ENCODE measurements at places on chromosomes 16 and 17.
A peak's percentile ranks its signal among the peaks of the same experiment; 100 is the strongest.

DNA sequence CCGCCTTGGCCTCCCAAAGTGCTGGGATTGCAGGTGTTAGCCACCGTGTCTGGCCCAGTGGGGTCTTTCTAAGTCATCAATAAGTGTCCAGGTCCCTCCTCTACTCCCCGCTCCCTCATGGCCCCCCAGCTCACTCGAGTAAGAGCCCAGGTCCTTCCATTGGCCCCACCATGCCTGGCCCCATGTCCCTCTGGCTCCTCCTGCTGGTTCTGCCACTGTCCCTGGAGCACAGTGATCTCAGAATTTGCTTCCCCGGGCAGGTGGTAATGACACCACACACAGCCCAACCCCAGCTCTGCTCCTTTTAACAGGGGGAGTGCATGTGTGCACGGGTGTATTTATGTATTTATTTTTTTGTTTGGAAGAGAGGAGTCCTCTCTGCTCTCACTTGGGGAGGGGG is 19.6 kb downstream of the MGAT5B start:
- peak; percentile 20 for DNase-seq

DNA sequence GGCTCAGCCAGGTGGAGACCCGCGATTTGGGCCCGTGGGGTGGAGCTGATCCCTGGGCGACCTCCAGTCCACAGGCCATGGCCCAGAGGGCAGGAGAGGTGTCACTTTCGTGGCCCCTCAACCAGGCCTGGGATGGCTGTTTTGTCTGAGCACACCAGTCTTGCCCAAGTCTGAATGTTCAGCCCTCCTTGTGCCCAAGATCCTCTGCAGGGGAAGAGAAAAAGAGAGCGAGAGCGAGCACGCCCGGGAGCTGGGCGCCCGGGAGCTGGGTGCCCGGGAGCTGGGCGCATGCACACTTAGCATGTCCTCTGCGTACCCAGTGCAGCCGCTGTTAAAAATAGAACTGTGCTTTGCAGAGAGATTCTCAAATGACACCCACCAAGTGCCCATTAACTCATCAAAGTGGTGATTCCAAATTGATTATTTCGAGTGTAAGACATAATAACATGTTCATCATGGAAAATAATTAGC is 403.3 kb upstream of the TNRC6C start:
- DNase-seq: no peak

DNA sequence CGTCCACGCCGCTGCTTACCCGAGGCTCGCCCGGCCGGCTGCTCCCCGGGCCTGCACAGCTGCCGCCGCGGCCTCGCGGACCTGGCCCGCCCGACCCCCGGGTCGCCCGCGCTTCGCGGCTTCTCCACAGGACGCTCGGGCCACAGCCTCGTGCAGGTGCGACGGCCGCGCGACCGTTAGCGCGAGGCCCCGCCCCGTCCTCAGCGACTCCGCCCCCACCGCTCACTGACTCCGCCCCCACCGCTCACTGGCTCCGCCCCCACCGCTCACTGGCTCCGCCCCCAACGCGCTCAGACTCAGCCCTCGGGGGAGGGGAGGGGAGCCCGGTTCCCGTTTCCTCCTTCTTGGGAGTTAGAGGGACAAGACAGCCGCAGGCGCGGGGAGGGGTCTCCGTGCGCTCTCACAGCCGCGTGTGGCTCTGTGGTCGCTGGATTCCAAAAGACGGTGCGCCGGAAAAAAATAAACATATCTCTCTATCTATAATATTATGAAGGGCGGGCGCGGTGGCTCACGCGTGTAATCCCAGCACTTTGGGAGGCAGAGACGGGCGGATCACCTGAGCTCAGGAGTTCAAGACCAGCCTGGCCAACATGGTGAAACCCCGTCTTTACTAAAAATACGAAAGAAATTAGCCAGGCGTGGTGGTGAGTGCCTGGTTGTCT is at the start of gene MEIOB:
Gene MEIOB, minus strand, starts transcription at position 191 of the 662 bp plus-strand sequence. CDS start 3,989 bp downstream, outside the sequence.
- DNase-seq: peak; percentile 52

- DNase-seq: no peak
Measured at GRCh38 chr16:5895976-5896375, 798.4 kb upstream of the EEF2KMT start.

DNA sequence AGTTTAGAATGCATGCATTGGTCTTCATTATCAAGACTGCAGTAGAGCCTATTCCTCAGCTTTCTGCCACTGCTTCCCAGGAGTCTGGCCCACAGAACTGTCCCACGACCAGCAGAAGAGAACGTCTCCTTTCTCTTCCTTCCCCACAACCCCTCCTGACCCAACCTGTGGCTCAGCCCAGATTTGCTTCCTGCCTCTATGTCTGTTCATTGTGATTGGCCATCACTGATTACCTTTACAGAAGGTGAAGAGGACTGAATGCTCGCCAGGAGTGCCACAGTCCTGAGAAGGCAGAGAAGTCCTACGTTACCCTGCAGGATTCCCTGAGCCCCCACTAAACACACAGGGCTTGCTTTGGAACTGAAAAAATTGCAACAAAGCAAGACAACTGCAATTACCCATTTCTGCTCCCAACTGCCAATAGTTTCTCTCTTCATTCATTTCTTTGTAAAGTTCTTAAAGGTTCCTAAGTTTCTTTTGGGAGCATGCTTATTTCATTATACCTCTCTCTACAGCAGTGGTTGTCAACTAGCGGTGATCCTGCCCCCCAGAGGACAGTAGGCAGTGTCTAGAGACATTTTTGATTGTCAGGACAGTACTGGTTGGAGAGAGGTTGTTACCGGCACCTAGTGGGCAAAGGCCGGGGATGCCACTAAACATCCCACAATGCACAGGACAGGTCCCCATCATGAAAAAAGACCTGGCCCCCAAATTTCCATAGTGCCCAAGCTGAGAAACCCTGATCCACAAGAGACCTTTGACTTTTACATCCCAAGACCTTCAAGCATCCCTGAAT is 4.5 kb upstream of the NAT9 start:
- peak; percentile 79 for DNase-seq

DNA sequence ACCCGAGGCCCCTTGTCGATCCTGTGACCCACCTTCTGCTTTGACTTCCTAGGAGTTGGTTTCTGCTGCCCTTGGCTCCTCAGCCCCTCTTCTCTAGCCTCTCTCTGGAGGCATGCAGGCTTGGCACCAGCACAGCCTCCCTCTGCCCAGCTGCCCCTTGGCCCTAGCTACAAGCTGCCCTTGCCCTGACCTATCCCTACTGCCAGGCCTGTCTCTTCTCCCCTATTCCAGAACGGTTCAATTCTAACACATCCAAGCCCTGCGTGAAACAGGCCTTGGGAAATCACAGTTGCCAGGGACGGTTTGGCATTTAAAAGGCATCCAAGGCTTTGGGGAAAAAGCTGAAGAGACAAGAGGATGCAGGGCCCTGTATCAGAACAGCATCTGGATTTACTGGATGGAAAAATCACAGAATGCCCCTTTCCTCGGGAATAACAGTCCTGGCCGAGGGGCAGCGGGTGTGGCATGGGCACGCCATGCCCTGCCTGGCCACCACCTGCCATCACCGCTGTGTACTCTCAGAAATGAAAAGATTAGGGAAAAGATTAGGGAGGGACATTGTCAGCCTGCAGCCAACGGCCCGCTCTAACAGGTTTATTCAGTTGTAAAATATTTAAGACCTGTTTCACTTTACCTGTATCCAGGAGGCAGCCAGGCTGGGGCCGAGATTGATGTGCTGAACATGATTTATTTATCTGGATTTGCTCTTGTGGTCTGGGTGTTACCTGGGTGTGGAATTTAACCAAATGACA is 15.8 kb downstream of the RAI1 start:
- no peak for DNase-seq

GRCh38 chr17:31722251-31723056 is 136.6 kb downstream of the COPRS start:
- DNase-seq: no peak

DNA sequence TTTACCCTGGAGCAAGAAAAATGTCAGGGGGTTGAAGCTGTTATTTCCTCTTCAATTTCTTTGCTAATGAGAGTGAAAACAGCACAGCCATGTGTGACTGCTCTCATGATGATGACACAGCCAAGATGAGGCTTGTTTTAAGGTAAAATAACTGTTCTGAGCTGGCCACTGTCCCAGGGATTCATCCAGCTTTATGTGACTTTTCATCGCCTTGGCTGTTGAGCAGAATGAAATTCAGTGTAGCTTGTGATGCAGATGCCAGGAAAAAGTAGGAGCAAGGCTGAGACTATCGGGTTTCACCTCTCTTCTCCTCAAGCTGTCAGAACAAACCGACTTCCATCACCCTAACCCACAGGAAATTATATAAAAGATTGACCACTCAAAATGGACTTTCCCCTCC is 361.8 kb upstream of the CDH5 start:
- DNase-seq: no peak

DNA sequence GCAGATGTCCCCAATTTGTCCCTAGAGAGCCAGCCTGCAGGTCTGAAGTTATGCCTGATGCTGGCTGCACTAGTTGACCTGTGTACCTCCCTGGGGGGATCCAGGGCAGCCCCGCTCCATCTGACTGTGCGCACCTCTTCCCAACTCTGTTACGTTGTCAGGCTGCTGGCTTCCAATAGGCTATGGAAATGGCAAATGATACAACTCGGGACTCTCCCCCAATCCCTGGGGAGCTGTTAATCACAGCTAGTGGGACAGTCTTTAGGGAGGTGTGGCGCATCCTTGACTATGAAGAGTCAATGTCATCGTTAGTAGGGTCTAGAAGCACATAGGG is 30.1 kb downstream of the GPRC5B start:
- no peak for DNase-seq

GRCh38 chr16:78957317-78958100 is 643.0 kb downstream of the MAF start:
- DNase-seq: no peak

GRCh38 chr17:10271106-10271562 is 72.7 kb upstream of the GAS7 start:
- DNase-seq: no peak

DNA sequence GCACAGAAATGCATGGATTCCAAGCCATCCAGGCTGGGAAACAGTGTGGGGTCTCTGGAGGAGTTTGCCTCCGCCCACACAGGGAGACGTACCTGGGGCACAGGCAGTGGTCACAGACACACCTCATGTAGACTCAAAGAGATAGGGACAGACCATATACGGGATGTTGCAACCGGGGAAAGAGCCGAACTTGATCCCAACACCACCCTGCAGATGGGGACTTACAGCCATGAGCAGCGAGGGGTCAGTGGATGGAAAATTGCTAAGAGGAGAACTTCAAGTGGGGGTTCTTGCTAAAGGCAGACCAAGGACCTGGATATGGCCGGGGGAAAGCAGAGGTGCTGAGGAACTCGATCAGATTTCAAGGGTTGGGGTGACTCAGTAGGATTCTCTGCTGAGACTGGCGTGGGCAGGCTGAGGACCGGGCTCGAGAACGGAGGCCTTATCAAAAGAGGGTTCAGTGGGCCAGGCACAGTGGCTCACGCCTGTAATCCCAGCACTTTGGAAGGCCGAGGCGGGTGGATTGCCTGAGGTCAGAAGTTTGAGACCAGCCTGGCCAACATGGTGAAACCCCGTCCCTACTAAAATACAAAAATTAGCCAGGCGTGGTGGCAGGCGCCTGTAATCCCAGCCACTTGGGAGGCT is 12.0 kb upstream of the DNAH17 start:
- no peak for DNase-seq

GRCh38 chr16:59632276-59632855 is 898.2 kb upstream of the GOT2 start:
- DNase-seq: peak; percentile 76

DNA sequence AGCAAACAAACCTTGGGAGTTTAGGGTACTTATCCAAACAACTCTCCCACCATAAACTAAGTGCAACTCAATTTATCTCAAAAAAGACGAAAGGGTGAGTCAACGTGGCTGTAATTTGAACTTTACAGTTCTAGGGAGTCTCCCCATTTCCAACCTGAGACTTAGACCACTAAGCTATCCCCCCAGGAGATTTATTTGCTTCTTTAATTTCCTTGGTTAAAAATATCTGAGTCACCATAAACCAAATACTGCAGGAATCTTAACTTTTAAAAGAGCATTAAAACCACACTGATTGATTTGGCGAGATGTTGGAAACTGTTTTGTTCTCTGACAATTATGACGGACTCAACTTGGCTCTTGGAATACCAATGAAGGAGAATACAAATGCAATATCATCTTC is 299.3 kb upstream of the SOX9 start:
- DNase-seq: no peak

- no peak for DNase-seq
Measured at GRCh38 chr17:34487626-34488025, 91.8 kb upstream of the TMEM132E start.

- DNase-seq: no peak
Measured at GRCh38 chr17:9054126-9054975, 33.0 kb downstream of the NTN1 start.

GRCh38 chr16:7209598-7209997 is 123.0 kb upstream of the RBFOX1 start:
- DNase-seq: no peak

DNA sequence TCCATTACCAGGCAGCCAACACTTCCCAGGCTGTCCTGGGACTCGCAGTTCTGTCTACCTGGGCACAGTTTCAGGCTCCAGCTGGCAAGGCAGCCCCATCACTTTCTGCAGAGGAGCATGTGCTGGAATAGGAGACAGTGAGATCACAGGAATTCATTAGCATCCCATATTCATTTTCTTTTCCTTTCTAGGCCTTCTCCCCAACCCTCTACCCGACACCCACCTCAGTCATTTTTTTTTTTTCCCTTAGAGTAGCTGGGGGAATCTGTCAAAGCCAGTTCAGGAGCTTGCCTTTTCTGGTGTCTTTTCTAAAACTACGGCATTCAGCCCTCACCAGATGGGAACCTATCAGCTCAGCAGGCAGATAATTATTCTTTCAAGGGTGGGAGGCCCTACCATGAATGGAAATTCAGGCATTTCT is 42.4 kb upstream of the FBXO47 start:
- no peak for DNase-seq

DNA sequence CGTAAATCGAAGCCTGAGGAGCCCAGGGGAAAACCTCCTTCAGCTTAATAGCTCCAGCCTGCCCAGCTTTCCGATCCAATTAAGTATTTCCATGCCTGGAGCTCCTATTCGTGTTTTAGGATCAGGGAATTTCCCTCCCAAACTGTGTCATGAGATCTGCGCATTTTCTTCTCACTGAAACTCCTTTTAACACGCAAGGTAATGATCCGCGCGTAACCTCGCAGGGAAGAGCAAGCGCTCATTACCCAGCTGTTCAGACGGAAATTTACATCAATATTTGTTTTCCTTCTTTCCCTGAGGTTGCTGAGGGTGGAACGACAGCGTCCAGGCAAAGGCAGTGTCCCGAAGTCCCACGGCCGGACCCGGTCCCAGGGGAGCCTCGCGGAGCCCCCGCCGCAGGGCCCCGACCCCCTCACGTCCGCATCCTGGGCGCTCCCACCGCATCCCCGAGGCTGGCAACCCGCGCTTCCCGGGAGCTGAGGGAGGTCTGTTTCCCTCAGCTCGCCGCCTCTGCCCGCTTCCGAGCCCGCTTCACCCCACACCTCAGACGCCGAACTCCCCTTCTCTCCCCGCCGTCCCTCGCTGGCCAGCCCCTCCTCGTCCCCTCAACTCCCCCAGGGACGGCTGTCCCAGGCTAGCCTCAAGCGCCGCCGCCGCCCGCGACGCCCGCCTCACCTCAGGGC is 415 bp downstream of the ABCA5 start:
- DNase-seq: peak; percentile 14
